CD4-positive, alpha-beta T cell treated with Interleukin-21 for 1 hour (primary cell): ENCODE measurements at places on chromosomes 1 and 21.
A peak's percentile ranks its signal among the peaks of the same experiment; 100 is the strongest.

DNA sequence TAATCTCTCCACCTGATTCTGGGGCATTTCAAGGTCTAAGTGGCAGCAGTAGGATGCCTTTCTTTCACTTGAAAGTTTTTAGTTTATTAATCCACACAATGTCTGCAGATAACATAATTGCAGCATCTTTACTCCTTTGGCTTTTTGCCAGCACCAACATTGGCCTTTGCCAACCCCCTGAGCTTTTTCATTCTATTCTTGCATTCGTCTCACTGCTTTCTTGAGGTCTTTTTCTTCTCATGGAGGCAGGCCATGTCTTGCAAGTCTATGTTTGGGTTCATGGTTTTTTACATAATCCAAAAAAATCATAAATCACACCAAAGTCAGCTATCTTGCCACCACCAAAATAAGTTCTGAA lies 30.4 kb upstream of the COG2 start:
- DNase-seq = no peak

GRCh38 chr21:28731700-28732321 lies 260.9 kb downstream of the LTN1 start:
- DNase-seq = no peak

DNA sequence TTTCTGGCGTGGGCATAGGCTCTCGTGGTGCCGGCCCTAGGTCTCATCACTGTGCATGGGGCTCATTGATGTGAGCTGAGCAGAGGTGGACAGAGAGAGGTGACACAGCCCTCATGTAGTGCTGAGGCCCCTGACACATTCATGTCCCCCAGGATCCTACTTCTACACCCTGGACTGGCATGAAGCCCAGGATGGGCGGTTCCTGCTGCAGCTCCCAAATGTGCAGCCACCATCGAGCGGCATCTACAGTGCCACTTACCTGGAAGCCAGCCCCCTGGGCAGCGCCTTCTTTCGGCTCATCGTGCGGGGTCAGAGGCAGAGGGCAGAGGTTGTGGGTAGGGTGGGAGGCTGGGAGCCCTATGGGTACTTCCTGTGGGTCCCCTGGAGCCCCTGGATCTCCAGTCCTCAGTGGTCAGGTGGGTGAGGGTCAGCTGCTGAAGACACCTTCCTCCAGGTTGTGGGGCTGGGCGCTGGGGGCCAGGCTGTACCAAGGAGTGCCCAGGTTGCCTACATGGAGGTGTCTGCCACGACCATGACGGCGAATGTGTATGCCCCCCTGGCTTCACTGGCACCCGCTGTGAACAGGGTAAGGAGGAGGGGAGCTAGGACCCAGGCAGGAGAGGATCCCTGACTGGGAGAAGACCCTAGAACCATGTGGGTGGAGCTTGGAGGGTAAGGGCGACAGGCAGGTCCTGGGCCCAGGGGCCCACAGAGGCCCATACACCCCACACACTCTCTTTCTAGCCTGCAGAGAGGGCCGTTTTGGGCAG lies 6.1 kb downstream of the TIE1 start:
- no peak for DNase-seq

DNA sequence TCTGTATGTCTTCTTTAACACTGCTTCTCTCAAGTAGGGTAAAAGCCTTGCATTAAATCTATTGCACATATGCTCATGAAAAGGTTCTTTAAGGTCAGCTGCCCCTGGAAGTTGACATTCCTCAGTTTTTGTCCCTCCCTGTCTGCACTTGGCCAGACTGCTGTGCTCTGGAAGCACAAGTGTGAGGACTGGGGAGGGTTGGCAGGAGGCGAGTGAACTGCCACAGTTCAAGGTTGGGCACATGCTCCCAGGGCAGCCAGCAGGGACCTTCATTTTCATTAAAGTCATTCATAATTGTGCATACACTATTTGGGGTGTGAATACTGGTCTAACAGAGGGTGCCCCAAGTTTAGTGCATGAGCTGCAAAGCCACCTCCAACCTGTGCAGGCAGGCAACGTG lies 10.9 kb upstream of the THEM5 start:
- DNase-seq = no peak

DNA sequence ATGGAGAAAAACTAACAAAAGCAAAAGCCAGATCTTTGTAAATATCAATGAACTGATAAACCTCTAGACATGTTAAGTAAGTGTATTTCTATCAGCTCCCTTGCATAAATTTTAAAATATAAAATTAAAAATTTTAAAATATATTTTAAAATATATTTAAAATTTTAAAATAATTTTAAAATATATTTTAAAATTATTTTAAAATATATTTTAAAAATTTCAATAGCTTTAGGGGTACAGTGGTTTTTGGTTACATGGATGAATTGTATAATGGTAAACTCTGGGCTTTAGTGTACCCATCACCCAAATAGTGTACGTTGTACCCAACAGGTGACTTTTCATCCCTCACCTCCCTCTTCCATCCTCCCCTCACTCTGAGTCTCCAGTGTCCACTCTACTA lies 279.2 kb downstream of the SDCCAG8 start:
- DNase-seq = no peak

DNA sequence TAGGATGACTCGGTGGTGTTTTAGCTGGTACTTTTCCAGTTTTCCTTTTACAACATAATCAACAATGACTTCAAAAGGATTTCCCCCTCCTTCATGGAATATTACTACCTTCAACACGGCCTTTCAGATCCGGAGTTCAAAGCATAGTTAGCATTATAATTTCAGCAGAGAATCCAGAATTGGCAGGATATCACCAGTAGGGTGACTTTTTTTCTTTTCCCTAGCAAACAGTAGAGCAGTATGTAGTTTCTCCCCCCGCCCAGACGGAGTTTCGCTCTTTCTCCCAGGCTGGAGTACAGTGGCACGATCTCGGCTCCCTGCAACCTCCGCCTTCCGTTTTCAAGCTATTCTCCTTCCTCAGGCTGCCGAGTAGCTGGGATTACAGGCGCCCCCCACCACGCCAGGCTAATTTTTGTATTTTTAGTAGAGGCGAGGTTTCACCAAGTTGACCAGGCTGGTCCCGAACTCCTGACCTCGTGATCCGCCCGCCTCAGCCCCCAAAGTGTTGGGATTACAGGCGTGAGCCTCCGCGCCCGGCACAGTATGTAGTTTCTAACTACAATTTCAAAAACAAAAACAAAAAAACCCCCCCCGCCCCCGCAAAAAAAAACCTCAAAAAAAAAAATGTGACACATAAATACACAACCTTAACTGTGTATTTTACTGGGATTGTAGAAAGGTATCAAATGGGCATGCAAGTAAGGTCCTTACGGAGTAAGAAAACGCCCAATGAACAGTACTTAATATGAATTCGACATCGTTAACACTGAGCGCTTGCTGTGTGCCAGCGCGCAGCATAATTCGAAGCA lies 1.5 kb upstream of the COX20 start:
- DNase-seq = peak; percentile 64

- peak; percentile 57 for DNase-seq
These were observed 577 bp upstream of the CEP350 start for GRCh38 chr1:179953974-179954492.

DNA sequence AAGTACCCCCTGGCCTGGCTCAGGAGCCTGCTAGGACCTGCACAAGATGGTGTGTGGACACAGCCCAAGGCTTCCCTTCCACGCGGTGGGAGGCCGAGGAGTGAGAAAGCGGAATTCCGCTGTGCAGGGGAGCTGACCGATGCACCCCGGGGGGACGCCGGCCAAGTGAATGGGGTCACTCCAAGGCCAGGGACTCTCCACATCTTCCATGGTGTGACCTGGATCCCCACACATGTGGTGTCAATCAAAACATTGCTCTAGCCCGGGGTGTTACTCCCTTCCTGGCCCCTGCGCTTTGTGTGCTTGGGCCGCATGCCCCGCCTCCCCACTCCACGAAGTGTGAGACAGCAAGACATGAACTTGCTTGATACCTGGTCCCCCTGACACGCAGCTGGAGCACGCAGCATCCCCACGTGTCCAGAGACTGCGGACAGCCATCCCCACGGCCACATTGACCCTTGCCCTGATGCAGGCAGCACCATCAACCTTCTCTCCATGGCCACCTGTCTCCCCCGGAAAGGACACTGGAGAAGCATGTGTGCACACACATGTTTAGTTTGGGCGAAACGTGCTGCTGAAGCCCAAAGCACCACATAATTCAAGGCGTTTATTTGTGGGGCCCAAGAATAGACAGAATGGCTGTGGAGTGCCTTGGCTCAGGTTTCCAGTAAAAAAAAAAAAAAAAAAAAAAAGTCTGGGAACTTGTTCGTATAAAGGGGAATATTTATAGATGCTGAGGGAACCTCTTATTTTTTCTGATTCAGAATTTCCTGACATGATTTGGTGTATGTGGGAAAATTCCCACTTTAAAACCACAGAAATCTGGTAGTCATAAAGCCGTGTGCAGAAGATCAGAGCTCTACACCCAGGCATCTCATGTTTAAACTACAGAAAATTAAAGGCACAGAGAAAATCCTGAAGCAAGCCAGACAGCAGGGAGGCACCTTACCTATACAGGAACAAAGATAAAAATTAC lies 171.7 kb downstream of the HUNK start:
- no peak for DNase-seq

DNA sequence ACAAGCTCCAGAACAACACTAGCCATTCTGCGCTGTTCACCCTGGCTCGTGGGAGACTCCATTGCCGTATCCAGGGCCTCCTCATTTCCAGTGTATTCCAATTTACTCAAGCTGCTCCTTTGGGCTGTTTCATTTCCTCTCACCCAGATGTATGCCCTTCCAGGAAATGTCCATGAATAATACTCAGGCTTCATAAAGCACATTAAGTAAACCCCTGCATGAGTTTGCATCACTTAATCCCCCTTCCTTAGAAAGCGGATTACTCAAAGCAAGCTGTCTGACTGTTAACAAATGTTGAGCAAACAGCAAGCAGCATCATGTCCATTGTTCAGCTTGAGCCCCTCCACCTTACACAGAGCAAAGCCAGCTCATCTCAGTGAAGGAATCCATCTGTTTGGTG lies 403.6 kb upstream of the PBX1 start:
- DNase-seq = no peak

DNA sequence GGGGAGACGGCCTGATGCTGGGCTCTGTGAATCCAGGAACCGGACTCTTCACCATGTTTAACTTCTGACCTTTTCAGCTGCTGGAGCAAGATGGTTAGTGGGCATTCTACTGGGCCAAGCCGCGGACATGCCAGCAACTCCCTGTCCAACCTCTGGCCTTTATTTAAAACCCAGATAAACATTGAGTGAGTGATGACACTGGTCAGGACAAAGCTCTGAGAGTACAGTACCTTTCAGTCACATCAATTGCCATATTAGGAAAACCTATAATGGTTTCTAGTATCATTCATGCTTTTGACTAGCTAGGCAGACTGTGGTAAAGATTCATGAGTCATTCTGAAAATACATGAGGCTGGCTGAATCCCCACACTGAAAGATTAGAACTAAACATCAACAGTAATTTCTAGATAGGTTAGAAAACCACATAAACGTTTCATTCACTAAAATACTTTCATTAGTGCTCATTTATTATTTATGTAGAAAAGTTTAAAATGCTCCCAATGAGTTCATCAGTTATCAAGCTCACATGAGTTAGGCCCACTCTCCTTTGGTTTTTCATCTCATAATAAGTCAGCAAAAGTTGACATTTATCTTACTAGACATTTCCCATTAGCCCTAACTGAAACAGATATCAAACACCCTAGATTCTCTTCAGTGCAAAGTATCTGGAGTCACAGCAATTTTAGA lies 7.1 kb upstream of the ACTA1 start:
- DNase-seq = no peak

DNA sequence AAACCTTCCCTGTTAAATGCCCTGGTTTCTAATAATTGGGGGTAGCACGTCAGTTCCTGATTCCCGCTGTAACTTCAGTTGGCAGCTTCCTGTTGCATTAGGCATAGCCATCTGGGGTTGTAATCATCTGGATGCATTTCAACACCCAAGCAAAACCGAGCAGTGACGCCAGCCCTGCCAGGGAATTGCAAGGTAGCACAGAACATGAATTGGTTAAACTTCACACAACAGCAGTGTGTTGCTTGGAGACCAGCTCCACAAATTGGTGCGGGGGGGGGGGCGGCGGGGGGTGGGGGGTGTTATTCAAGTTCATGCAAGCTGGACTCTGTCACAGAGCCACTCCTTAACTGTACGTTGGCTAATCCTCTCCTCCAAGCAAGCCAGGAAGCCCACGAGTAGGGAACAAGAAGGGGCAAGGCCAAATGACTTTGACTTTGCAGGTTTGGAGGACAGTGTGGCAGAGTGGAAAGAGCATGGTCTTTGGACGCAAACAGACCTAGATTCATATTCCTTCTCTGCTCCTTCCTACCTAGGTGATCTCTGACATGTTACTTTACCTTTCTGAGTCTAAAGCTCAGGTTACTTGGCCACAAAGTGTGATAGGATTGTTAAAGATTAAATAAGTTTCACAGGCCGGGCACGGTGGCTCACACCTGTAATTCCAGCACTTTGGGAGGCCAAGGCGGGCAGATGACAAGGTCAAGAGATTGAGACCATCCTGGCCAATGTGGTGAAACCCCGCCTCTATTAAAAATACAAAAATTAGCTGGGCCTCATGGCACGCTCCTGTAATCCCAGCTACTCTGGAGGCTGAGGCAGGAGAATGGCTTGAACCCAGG lies 4.7 kb downstream of the LAX1 start:
- DNase-seq = peak; percentile 15

GRCh38 chr1:8945568-8945967 lies at the start of gene CA6:
TSS of gene CA6 (plus strand) at chr1:8945868. CDS start at chr1:8945887, 19 bp downstream.
- DNase-seq = no peak
